NCI-H1417 (cell line): ENCODE measurements at places on chromosomes 12 and 14.
A peak's percentile ranks its signal among the peaks of the same experiment; 100 is the strongest.

DNA sequence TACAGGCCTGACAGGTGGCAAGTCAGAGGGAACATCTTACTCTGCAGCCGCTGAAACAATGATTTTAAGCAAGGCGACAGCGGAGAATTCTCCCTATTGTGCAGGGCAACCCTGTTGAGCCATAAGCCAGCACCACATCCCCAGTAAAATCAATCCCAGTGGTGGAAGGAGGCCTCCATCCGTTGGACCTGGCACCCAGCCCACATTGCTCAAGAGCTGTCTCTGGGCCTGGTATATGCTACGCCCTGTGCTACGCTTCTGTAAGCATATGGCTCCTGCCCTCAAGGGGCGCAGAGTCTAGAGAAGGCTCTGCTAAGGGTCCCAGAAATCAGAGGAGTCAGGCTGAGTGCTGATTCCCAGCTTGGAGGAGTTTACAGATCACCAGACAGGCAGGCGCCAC is 265.5 kb downstream of the CACNA1C start:
- no peak for DNase-seq

GRCh38 chr12:129696926-129697325 is 206.9 kb downstream of the TMEM132D start:
- DNase-seq: no peak

- DNase-seq: peak; percentile 33
Observed at GRCh38 chr12:67469666-67470065, 178.9 kb upstream of the DYRK2 start.

DNA sequence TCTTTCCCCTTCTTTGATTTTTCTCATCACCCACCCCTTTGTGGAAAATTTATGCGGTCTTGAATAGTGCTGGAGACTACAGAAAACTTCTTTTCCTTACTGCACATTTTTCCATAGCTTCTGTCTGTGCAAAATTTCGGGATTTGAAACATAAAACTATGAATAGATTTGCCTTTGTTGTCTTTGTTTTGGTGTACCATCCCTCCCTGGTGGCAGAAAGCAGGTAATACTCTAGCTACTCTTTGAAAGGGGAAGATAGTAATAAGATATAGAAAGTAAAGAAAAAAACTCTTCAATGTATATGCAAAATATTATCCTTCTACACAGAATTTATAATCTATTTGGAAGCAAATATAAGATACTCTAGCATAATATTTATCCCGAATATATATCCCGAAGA is 79.1 kb upstream of the LMO3 start:
- no peak for DNase-seq

GRCh38 chr12:85775091-85775490 is 61.1 kb downstream of the RASSF9 start:
- DNase-seq: peak; percentile 44

GRCh38 chr14:106436310-106436905 is 910.0 kb downstream of the TMEM121 start:
- DNase-seq: no peak

- no peak for DNase-seq
Observed at GRCh38 chr12:40263616-40264409, 39.0 kb downstream of the LRRK2 start.

DNA sequence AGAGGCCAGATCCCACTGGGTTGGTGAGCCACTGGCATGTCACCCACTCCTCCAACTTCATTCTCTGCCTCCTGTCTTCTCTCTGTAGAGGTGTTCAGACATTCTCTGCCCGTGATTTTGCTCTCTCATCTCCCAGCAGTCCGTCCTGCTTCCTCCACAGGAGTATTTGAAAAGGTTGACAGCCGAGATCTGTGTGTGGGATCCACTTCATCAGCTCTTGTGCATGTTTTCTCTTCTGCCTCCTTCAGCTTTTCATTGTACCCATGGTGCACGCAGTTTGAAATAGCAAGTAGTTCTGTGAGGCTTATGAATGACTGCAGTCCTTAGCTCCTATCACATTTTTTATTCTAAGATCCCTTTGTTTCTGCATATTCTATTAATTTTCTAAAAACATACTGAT is 34.8 kb downstream of the ZC3H14 start:
- DNase-seq: no peak

DNA sequence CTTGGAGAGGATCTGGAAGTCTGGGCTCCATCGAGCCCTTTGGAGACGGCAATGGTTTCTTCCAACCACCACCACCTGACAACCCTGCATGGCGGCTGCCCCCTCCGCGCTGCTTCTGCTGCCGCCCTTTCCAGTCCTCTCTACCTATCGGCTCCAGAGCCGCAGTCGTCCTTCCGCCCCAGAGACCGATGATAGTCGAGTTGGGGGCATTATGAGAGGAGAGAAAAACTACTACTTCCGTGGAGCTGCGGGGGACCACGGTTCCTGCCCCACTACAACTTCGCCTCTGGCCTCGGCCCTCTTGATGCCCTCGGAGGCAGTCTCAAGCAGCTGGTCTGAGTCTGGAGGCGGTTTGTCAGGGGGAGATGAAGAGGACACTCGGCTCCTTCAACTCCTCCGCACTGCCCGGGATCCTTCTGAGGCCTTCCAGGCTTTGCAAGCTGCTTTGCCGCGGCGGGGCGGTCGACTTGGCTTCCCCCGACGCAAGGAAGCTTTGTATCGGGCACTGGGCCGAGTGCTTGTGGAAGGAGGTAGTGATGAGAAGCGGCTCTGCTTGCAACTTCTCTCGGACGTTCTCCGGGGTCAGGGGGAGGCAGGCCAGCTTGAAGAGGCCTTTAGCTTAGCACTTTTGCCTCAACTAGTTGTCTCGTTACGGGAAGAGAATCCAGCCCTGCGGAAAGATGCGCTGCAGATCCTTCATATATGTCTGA is 499 bp downstream of the TOGARAM1 start:
- peak; percentile 96 for DNase-seq

GRCh38 chr14:73789989-73790581 is 61.5 kb upstream of the PTGR2 start:
- no peak for DNase-seq

- no peak for DNase-seq
Observed at GRCh38 chr12:124326871-124327270, 32.0 kb downstream of the RFLNA start.

DNA sequence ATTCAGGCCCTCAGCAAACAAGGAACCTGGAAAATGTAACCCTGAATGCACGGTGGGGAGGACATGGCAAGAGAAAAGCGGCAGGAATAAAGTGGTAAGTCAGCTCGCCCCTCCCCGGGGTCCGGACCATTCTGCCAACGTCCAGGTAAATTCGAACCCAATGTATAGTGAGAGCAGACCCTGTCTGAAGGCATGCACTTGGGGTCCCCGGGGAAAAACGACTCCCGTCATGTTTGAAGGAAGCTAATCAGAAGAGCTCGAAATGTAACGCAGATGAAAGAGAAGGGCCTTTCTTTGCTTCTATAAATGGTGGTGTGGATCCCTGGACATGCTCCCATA is 193 bp downstream of the ACACB start:
- DNase-seq: no peak

GRCh38 chr12:80925237-80925636 is 12.5 kb downstream of the LIN7A start:
- no peak for DNase-seq

- no peak for DNase-seq
Observed at GRCh38 chr12:51972849-51973273, 21.4 kb downstream of the ACVR1B start.

- DNase-seq: no peak
Observed at GRCh38 chr14:24088095-24088494, 6.0 kb upstream of the PCK2 start.

GRCh38 chr12:63499567-63499966 is 168.7 kb downstream of the DPY19L2 start:
- no peak for DNase-seq

GRCh38 chr14:63443361-63443760 is 99.8 kb downstream of the PPP2R5E start:
- no peak for DNase-seq

- no peak for DNase-seq
Observed at GRCh38 chr12:26401874-26402273, 206.5 kb downstream of the SSPN start.

DNA sequence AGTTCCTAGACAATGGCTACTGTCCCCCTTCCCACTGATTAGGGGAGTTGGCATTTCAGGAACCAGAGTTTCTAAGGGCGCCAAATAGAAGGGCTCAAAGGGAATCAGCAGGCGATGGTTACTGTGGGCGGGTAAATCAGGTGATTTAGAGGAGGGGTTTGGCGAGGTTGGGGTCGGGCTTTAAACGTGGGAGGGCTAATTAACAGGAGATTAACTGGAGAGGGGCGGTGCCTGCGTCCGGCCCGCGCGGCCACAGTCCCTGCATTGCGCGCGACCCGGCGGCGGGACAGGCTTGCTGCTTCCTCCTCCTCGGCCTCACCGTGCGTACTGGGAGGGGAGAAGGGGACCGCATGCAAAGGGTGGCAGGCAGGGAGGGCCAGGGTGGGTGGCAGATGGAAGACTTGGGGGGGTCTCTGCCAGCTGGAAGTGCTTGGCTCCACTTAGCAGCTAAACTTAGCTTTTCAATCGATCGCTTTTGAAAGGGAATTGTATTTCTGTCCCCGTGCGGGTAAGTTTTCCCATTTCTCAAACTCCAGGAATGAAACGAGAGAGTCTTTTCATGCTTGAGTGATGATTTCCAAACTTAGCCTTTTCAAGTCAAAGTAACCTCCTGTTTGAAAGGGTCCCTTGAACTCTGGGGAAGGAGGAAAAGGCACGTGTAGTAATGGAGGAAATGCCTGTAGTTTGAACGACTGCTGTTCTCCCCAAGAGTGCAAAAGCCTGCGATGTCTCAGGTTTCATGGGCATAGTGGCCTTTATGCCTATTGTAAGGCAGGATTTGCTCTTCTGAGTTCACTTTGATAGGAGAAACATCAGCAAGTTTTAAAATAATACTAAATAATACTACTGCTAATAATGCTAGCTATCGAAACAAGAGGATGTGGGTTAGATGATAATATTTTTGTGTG is at the start of gene MGST1:
MGST1 (plus strand) TSS at position 255 of the 908 bp plus-strand sequence. CDS start 6,608 bp downstream, outside the sequence.
- peak; percentile 88 for DNase-seq

GRCh38 chr12:119222222-119222951 is 43.7 kb downstream of the HSPB8 start:
- DNase-seq: peak; percentile 84

DNA sequence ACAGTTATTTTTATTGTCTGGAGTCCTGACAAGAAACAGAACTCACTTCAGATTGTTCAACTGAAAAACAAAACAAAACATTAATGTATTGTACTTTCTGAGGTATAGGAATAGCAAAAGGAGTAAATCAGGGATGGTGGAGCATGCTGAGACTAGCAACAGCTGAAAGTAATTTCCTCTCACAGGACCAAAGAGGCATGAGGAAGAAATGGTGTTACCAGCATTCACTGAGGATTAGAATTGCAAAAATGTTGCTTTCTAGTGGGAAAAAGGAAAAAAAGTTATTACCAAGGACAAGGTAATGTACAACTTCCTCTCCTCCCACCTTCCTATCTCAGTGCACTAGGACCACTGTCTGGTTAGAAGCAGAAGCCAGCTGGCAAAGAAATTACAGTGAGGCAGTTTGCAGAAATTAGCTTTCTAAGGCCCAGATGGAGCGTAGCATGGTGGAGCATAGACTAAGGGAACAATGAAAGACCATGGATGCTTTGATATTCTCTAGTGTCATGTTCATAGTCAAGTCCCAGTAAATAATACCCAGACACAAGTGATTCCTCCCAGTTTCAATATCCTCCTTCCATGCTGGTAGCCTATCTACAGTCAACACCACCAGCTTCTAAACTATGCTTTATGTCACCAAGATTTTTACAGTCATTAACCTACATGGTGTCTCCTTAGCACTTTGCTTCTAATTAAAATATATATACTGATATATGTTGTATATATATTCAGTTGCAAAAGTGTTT is 133.7 kb upstream of the DCN start:
- no peak for DNase-seq

DNA sequence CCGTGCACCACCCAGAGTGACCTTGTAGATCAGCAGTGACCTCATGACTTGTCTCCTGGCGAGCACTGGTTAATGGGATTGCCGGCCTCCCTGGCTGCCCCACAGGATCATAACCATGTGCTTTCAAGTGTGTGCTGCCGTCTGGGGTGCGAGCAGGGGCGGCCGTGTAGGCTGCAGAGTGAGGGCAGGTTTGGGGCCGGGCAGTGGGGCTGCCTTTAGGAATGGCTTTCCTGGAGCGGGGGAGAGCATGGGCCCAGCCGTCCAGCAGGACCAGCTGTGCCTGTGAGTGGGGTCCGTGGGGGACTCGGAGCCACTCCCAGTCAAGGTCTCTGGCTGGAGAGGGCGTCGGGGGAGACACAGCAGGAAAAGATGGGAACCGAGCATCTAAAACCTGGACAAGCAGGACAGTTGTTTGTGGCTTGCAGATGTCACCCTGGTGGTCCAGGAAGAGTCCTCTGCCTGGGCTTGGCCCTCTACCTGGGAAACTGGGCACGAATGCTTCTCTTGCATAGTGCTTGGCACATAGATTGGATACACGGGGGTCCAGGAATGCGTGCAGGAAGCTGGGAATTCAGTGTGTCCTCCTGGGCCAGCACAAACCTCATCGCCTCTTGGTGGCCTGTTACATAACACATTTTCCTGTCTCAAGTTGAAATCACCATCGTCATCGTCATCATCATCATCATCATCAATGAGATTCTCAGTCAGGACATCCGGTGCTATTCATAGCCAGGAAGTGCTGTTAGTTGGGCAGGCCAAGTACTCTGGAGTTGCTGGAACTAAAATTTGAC is 96.0 kb downstream of the ADGRD1 start:
- no peak for DNase-seq

- no peak for DNase-seq
Observed at GRCh38 chr14:22252686-22253085, 336.3 kb downstream of the DAD1 start.

- DNase-seq: no peak
Observed at GRCh38 chr14:55136885-55137786, 8.1 kb downstream of the LGALS3 start.

- no peak for DNase-seq
Observed at GRCh38 chr14:69769623-69770022, 2.7 kb downstream of the SRSF5 start.

DNA sequence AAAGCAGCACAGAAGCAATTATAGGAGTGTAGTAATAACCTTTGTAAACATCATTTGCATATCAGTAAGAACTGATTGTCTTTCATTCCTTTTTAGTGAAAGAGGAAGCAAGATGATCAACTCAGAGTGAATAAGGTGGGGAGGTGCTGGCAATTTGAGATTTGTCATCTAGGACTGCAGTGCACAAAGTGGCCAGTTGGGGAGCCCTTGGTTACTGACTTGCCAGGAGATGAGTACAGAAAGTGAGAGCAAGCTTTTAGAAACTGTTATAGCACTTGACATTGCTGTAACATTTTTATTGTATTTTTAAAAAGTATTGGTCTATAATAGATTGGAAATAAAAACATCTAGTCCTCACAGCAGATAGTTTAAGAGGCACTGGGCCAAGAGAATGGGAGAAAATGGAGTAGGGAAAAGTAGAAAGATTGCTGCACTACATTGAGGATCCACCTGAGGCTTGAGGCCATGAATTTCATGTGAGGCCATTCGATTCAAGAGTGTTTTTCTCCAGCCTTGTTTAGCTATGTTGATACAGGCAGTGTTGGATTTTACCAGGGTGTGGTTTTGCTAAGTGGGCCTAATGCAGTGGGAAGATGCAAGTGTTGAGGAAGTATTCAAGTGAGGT is 98.2 kb downstream of the SNAPC1 start:
- peak; percentile 36 for DNase-seq

GRCh38 chr12:44029194-44029593 is 193.3 kb downstream of the TMEM117 start:
- no peak for DNase-seq
